ENCODE measurements at places on chromosomes 16 and 17. TPM values are rescaled to one million over a fixed set of nuclear protein-coding genes. Genes with fewer than 3 reads are reported as not detected.

GRCh38 chr17:81434072-81434471 lies 38.8 kb downstream of the BAHCC1 start:
- no peaks in the 10 kb centered on the region for H3K4me1 ChIP-seq
- no peaks in the 10 kb centered on the region for H3K27me3 ChIP-seq
- H3K27ac ChIP-seq, result no peak overlapping the region
- H3K36me3 ChIP-seq, result no peaks in the 10 kb centered on the region
- H3K4me3 ChIP-seq, result no peak overlapping the region

- no peak overlapping the region for H3K4me3 ChIP-seq
- H3K4me1 ChIP-seq, result no peaks in the 10 kb centered on the region
- no peak for DNase-seq
- H3K36me3 ChIP-seq, result no peaks in the 10 kb centered on the region
- no peak overlapping the region for H3K27ac ChIP-seq
These were observed 432.6 kb downstream of the TOX3 start for GRCh38 chr16:52114379-52114778.

- H3K4me3 ChIP-seq, result no peak overlapping the region
- H3K36me3 ChIP-seq, result no peaks in the 10 kb centered on the region
- H3K27ac ChIP-seq, result no peak overlapping the region
- no peaks in the 10 kb centered on the region for H3K27me3 ChIP-seq
These were observed 41.3 kb downstream of the SLC47A1 start for GRCh38 chr17:19574956-19575355.

DNA sequence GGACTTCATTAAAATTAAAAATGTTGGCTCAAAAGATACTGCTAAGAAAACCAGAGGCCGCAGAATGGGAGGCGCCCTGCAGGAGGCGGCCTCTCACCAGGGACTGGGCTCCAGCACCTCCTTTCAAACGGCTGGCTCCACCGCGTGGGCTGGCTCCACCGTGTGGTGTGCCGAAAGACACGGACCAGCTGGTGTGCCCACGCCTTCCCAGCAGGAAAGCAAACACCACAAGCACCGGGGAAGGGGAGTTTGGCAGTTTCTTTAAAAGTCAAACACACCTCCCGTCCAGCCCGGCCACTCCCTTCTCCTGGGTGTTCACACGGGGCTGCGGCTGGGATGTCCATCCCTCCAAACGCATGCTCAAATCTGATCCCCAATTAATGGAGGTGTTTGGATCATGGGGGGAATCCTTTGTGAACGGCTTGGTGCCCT lies 13.9 kb downstream of the HAGH start:
- no peaks in the 10 kb centered on the region for H3K27me3 ChIP-seq
- no peak overlapping the region for H3K27ac ChIP-seq
- no peaks in the 10 kb centered on the region for H3K36me3 ChIP-seq
- no peaks in the 10 kb centered on the region for H3K4me1 ChIP-seq
- DNase-seq, result no peak

The SPNS2 gene
- 31.3 TPM for total RNA-seq

The RNF227 gene
- 1.9 TPM for total RNA-seq

The TNRC6C gene
- total RNA-seq, result 45.7 TPM

All from aorta (tissue), 5 donors.